ENCODE measurements at places on chromosomes 11 and 22. TPM values are rescaled to one million over a fixed set of nuclear protein-coding genes. Genes with fewer than 3 reads are reported as not detected.

BBOX1 gene
- total RNA-seq, result 0.39 TPM

PKNOX2 gene
- 2.8 TPM for total RNA-seq

AQP11 gene
- total RNA-seq, result 2.8 TPM

MCAM gene
- total RNA-seq, result 91.7 TPM

MS4A14 gene
- total RNA-seq, result not detected

F2 gene
- total RNA-seq, result not detected

MFRP gene
- total RNA-seq, result not detected

TP53I11 gene
- 10.2 TPM for total RNA-seq

EHF gene
- total RNA-seq, result 0.68 TPM

C11orf52 gene
- total RNA-seq, result not detected

- peak; percentile 65 for DNase-seq
These were observed 82.3 kb downstream of the RCN1 start for GRCh38 chr11:32172848-32173834.

GRCh38 chr11:32939866-32940265 is 47.3 kb downstream of the QSER1 start:
- peak; percentile 32 for DNase-seq

DNA sequence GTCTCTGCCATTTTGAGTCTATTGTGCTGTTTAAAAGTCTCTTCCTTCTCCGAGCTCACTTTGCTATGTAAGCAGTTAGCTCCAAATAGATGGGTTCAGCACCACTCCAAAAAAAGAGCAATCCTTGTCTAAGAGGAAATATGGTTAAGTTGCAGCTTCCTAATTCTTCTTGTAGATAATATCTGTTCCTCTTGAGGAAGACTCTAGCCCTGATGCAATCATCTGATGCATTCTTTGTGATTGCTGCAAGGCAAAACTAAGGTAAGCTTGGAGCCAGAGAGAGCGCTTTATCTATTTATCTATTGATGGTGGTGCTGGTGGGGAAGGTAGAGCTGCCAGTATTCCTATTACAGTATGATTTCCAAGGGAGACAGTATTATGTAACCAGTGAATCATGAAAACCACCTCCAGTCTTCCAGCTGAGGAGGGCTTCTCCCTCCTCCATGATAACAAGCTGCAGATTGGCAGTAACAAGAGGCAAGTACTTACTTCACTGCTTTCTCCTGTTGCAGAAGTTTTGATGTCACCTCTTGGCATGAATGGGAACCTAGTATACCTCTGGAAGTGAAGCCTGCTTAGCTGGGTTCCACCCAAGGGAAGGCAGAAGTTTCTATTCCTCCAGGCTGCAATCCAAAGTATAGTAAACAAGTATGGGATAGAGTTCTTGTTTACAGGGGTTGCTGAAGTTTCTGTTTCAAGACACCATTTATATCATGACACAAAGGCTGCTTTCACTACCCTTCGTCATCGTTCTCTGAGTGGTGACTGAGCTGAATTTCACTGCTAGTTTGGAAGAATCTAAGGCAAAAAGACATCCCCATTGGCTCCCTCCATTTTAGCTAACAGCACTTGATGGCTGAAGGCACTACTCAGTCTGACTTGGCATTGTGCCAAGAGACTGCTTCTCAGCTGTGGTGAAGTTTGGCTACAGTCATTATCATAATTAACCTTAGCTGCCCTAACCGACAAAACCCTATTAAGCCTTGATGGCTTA is 49.7 kb downstream of the FDX1 start:
- DNase-seq, result peak; percentile 62

DNA sequence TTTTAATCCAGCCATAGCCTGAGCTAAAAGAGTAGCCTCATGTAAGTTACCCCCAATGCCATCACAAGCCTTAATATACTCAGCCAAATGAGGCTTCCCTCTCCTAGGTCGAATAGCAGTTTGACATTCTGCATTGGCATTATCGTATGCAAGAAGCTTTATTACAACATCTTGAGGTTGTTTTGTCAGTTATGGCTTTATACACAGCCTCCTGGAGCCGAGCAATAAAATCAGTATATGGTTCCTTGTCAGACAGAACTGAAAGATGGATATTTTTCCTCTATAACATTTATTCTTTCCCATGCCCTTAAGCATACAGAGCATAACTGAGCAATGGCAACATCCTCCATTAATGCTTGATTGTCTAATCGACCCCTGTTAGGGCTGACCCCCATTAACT is 5.4 kb upstream of the DNAJB13 start:
- DNase-seq, result no peak

- DNase-seq, result no peak
These were observed 25.5 kb downstream of the DRD2 start for GRCh38 chr11:113449743-113450142.

- DNase-seq, result no peak
These were observed 640.0 kb upstream of the ANO5 start for GRCh38 chr11:21552911-21553310.

DNA sequence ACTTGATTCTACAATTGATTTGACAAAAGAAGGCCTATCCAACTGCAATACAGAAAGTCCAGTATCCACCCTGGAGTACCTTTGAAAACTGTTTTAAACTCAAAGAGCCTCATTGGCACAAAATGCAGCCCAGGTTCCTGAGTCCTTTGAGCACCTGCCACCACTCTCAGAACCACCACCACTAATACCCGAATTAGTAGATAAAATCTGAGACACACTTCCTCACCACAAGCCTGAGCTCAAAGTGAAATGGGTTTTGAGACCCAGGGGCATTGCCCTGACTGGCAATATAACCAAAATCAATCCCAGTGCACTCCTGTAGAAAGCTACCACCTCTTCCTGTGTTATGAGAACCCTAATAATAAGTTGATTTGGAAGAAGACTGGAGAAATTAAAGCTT is 215.7 kb downstream of the CSNK2A3 start:
- no peak for DNase-seq

DNA sequence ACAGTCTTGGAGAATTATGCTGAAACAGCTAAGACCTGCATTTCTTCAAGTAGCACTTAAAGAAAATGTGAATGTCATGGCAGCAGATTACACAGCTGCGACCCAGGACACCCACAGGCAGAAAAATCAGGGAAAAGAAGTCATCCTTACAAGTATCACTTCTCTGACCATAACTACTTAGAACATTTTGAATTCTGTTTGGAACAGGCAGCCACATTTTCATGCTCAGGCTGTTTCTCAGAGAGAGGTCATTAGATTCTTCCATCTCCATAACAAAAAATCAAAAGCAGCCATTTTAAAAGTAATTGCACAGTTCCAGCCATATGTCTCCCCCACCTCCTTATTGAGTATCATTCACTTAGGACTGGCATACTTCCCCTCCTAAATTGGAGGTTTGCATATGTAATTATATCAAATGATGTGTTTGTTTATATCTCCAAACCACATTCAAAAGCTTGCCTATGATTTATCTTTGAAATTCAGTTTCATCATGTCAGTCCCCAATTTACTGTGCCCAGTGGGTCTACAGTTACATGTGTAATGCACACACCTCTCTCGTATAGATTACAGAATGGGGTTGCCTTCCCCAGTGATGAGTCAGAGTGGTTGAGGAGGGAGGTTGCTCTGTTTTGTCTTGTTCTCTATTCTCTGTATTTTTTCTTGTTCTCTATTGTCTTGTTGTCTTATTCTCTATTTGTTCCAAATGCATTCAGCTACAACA is 276.5 kb upstream of the MTNR1B start:
- DNase-seq, result no peak

- DNase-seq, result no peak
These were observed 15.6 kb downstream of the SREBF2 start for GRCh38 chr22:41848468-41848867.

DNA sequence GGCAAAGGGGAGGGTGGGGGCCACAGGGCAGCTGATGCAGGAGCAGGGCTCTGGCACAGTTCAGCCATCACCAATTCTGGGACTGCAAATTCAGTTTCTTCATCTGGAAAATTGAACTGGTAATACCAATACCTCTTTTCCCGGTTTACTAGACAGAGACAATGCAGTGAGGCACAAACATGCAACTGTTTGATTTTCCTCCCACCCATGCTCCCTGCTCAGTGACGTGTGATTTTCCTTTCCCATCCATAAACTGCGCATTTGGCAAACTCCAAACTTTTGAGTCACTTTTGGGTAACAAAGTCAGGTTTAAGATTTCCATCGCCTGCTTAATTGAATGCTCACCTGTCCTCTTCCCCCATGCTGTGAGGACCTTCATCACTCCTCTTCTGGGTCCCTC is 23.2 kb downstream of the P2RY2 start:
- DNase-seq, result no peak

GRCh38 chr11:127531167-127531566 is 530.6 kb upstream of the KIRREL3 start:
- DNase-seq, result no peak

- no peak for DNase-seq
These were observed 109.0 kb upstream of the B3GAT1 start for GRCh38 chr11:134521001-134521400.

DNA sequence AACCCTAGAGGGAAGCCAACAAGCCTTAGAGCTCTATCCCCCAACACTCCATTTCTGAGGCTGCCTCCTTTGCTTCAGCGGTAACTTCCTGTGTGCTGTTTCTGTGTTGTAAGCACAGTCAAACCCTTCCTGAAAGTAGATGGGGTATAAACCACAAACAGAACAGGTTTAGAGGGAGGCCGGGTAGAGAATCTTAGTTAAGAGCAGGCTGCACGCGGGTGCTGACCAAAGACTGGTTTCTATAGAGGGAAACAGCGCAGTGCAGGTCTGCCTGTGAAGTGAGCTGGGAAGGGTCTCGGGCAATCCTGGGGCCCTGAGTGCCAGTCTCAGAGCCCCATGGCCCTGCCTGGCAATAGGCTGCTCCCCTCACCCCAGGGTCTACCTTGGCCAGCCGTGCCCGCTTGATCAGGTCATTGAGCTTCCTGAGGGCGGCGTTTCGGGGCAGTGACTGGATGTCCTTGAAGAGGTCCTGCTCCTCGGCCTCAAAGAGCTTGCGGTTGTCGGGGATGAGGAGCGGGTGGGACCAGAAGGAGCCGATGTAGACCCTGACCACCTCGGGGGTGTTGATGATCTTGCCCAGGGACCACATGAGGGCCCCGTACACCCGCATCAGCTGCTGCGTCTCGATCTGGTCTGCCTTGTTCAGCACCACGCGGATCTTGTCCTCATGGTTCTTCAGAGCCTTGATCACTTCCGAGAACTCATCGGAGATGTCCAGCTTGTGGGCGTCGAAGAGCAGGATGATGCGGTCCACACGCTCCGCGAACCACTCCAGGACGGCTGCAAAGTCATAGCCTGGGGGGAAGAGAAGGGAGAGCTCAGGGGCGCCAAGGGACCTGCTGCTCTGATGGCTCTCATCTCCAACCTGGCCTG is 15.3 kb upstream of the CDC42BPG start:
- no peak for DNase-seq

DNA sequence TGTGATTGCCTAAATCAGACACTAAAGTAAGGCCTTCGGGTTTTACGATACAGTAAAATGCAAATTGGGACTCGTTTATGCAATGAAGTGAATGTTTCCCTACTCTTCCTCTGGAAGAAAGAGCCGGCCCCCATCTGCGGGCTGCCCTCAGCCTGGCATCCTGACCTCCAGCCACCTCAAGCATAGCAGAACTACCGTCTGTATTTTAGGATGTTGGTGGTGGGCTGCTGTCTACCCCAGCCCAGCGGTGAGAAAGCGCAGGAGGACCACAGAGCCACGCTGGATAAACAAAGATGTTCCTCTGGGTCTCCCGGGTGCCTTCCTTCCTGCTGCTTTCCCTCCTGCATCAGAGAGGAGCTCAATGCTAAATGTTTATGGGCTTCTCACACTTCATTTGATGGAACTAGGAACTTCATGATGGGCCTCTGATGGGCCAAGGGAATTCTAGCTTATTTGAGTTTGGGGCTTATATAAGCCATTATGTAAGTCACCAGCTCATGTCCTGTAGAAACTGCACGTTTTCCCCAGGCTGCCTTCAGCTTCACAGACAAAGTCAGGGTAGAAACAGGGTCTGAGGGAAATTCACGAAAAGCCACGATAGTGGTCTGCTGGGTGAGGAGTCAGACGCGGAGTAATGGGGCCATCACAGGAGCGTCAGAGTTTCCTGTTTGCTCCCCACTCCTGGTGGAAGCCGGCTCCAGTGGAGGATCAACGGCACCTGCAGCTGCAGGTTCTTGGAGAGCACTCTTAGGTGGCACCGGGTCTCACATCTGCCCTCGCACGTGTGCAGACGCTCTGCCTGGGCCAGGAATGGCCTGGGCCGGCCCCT is 287.4 kb downstream of the BRD1 start:
- no peak for DNase-seq

GRCh38 chr11:61564936-61565696 is 15.8 kb downstream of the SYT7 start:
- no peak for DNase-seq

- DNase-seq, result no peak
These were observed 17.9 kb downstream of the TMEM218 start for GRCh38 chr11:125093502-125093901.

DNA sequence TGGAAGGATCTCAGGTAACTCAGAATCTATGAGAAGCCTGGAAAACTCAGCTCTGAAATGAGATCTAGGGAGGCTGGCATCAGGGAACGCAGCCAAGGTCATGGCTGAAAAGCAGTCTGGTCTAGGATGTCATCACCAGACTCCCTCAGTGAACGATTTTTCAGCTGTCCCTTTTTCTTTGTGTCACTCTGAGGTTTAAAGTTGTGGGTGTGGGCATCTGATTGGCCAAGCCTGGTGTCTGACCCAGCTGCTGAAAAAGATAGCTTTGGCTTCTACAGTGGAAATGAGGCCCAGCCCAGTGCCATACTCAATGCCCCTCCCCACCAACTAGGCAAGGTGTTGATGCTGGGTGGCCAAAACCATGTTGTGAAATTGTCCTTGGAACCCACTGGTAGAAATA is 14.5 kb downstream of the RPS3 start:
- no peak for DNase-seq

- no peak for DNase-seq
These were observed 33.8 kb upstream of the WNT11 start for GRCh38 chr11:76240161-76240540.

DNA sequence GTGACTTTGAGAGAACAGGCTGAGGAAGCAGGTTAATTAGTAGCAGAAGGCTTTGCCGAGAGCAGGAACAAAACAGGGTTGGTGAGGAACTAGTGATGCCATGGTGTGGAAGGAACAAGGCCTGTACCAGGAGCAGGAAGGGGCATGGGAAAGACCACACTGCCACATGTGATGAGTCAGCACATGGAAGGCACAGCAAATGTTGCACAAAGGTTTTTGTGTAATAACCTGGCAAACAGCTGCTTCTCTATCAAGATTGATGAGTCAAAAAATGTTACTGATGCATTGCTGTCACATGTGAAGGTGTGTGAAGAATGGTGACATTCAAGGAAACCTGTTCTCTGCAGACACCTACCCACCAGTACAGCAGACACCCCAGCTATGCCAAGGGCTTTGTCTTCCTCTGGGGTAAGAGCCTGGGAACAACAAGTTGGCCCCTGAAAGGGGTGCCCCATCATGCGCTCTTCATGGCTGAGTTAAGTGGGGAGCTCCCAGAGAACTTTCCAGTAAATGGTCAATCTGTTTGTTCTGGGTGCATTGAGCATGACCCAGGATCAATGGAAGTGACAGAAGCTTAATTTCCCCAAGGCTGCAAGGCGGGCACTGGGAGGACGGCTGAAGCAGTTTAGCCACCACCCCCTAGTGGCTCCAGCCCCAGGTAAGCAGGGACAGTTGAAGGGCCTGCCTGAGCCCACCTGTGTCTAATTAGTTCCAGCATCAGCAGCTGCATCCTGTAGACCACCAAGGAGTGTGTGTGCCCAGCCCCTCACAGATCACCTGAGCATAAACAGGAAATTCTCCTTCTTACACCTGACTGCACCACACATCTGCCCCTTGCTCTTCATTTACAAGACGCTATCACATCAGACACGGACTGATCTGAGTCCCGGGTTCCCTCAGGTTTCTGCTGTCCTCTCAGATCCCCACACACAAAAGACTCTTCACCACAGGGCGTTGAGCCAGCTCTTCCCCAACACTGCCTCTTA is 47.6 kb downstream of the GGTLC2 start:
- DNase-seq, result no peak
